ENCODE measurements at places on chromosomes 6 and 20.

GRCh38 chr6:13454286-13455221 is 32.8 kb downstream of the GFOD1 start:
- DNase-seq: no peak

DNA sequence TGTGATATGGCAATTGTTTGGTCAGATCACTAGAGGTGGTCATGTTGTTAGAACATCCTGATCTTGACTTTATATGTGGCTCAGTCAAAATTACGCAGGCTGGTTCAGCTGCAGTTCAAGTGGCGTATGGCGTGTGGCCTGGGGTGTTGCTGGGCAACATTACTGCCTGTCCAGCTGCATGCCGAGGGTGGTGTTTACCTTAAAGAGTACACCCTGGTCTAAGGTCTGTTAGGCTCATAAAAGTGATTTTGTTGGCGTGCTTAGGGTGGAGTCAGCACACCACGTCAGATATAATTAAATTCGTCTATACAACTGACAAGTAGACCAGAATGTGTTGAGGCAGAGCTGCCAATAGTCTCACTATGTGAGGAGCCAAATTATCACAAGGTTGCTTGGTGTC is 55.6 kb upstream of the NEDD9 start:
- no peak for DNase-seq

GRCh38 chr6:32139590-32139989 is 9.5 kb upstream of the FKBPL start:
- DNase-seq: no peak

- no peak for DNase-seq
Measured at GRCh38 chr6:43052842-43053544, 658 bp downstream of the CUL7 start.

DNA sequence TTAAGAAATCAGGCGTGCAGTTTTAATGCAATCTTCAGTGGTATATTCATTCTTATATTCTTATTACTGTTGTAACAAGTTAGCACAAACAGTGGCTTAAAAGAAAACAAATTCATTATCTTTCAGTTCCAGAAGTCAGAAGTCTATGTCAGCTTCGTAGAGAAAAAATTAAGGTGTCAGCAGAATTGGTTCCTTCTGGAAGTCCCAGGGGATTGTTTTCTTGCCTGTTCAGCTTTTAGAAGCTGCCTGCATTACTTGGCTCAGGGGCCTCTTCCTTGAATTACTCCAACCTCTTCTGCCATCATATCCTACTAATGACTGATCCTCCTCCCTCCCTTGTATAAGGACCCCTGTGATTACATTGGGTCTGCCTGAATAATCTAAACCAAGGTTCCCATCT is 243.9 kb downstream of the ZNF217 start:
- no peak for DNase-seq

- no peak for DNase-seq
Measured at GRCh38 chr6:15798533-15799255, 135.9 kb upstream of the DTNBP1 start.

DNA sequence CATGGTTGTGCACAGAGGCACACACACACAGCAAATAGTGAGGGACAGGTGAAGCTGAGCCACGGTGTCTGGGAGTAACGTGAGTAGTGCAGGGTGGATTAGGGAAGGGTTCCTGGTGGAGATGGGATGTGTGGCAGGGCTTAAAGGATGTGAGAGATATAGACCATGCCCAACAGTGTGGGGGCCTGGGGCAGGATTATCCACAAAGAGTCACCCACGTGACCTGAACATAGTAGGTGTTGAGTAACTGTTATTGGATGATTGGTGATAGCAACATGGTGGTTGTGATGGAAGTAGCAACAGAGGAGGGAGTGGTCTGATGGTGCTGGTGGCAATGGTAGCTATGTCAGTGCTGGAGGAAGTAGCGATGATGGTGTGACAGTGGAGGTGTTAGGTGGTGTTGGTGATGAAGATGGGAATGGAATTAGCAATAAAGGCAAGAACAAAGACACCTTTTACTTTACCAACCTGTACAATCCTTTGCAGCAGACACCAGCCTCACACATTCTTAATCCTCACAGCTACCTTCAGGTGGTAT is 135.1 kb downstream of the MRPL14 start:
- no peak for DNase-seq

DNA sequence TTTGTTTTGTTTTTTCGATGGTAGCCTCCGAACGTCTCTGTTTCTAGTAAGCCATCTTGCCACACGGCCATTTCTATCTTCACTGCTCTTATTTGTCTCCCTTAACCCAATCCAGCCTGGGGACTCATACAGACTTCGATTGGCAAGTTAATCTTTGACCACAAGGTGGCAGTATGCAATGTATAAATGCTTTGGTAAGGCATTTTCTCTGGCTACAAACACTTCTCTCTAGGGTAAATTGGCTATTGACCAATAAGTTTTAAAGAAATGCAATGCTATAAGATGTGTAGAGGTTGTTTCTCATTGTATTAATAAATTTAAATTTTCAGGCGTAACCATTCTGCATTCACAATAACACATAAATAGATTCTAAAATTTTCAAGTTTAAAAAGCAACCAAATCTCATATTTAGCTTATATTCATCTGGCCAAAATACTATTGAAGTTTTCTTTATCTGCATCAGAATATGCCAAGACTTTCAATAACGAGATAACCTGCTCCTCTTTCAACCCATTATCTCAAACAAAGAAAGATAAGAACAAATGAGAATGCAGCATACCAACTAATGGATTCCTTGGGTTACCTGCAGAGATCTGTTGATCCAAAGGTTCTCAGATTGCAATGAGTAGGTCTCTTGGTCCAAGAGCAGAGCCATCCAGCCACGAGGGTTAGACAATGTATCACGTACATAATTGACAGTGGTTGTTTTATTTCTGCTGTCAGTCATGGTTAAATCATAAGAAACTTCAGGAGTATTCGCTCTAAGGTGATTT is 231.9 kb downstream of the PKHD1 start:
- DNase-seq: no peak

DNA sequence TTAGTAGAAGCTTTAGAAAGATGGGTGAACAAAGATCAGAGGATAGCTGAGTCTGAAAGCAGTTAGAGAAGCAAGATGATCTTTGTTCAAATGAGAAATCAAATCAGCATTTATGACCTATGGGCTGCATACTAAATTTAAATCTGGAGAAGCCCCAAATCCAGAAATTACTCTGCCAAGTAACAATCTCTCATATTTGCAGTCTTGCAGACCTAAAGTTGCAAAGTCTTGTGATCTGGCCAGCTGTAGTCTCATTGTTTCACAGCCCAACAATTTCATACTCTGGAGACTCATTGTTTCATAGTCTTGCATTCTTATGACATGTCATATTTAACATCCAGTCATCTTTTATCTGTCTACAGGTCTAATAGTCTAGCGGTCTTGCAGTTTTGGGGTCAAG is 364.9 kb upstream of the RSPO3 start:
- no peak for DNase-seq

DNA sequence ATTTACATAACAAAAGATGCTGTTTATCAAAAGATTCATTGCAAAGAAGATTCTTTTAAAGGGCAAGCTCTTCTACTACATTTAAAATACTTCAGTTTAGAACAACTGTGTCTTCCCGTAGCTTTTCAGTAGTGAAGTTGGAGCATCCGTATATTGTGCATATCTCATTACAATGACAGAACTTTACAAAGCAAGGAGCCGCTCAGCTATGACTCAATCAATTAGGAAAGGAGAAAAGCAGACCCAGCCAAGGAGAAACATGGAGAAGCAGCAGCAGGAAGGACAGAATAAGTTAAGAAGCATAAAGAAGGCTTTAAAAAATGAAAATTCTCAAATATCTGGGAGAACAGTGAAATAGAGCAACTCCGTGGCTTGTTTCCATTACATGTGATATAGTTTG is 132.6 kb upstream of the SMLR1 start:
- no peak for DNase-seq

DNA sequence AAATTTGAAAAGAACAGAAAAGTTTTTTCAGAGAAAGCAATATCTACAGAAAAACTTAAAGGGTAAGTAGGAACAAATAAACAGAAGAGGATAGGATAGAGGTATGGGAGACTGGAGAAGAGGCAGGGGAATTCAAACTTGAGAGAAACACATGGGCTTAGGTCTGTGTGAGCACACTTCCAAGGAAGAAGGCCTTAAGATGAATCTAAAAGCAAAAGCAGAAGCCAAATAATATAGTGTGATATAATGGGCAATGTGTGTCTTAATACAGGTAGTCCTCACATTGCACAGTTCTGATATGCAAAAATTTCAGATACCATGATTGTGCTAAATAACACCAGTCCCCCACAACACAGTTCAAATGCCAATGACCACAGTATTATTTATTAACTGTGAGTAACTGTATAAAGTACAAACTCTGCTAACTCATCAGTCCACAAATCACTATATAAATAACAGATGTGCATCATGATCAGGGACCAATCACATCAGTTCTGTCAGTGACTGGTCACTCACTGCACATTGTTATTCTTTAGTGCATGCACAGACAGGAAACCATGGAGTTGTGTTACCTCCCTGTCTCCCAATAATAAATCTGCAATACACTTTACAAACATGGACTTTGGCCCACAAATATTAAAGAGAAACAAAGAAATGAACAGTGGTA is 18.6 kb downstream of the SNX14 start:
- DNase-seq: no peak

GRCh38 chr6:42777126-42777822 is 4.6 kb upstream of the BICRAL start:
- no peak for DNase-seq

GRCh38 chr6:50815436-50816114 is 3.1 kb upstream of the TFAP2B start:
- no peak for DNase-seq

DNA sequence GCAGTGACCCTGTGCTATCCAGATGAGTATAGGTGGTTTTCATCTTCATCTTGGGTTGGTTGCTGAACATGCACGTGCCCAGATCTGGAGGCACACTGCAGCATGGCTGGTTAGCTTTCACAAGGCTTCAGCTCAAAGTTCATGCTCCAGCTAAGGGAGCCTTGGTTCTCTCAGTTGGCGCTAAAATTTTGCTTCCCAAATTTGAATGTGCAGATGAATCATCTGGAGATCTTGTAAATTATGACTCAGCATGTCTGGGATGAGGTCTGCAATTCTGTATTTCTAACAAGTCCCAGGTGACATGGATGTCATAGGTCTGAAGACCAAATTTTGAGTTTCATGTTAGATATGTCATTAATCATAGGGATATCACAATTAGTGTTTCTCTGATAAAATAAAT is 230.8 kb downstream of the FOXA2 start:
- no peak for DNase-seq

DNA sequence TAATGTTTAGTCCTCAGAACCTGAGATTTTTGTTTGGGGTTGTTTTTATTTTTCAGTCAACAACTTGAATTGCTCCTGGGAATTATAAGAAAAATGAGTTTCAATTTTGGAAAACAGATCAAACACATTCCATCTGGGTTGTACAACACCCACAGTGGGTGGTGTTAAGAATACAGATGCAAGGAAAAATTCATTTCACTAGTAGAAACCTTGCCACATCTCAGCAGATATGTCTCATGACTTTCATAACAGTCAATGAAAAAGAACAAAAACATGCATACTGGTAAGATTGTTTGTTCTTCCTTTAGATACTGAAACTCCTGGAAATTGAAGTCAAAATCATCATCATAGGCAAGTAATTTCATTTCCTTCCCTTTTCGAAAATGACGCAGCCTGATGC is 78.9 kb downstream of the MOXD1 start:
- DNase-seq: no peak

DNA sequence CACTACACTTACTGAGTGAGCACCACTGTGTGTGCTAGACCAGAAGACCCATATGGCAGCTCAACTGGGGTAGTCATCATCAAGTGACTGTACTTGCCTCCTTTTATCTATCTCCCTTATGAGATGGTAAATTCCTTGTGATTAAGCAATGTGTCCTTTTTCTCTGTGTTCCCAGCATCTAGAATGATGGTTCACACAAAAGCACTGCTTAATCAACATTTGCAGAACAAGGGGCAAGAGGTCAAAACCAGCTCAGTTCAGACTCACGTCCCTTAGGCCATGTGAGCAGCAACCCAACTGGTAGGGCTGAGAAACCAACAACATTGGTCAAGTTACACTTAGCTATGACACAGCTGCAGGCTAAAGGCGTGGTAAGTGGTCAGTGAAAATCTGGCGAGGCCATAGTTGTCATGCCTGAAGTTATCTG is 10.0 kb downstream of the TRAM2 start:
- DNase-seq: no peak

- DNase-seq: no peak
Measured at GRCh38 chr6:109360281-109360680, 22.0 kb downstream of the CD164 start.

DNA sequence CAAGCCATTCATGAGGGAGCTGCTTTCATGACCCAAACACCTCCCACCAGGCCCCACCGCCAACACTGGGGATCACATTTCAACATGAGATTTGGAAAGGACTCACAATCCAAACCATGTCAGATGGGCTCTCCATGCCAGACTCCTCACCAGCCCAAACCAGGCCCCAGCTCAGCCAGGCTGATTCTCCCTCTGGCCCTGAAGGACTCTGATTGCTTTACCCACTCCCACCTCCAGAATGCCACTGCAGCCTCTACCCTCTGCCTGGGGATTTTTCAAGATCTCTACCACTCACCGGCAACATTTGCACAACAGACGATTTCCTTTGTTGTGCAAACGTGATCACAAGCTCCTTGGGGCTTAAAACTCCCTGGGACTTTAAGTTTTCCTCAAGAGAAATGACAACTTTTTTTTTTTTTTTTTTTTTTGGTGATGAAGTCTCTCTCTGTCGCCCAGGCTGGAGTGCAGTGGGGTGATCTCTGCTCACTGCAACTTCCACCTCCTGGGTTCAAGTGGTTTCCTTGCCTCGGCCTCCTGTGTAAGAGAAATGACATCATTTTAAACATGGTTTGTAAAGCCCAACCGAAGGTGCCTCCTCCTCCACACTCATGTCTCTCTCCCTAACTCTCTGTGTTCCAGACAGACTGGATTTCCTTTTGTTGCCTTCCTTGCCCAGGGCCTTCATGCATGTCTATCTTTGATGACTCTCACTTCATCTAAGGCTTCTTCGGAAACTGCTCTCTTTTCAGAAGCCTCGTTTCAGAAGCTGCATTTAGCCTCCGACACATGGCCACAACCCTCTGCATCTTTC is 147.0 kb downstream of the CDH26 start:
- DNase-seq: no peak

- no peak for DNase-seq
Measured at GRCh38 chr6:125287718-125288117, 14.0 kb downstream of the HDDC2 start.

DNA sequence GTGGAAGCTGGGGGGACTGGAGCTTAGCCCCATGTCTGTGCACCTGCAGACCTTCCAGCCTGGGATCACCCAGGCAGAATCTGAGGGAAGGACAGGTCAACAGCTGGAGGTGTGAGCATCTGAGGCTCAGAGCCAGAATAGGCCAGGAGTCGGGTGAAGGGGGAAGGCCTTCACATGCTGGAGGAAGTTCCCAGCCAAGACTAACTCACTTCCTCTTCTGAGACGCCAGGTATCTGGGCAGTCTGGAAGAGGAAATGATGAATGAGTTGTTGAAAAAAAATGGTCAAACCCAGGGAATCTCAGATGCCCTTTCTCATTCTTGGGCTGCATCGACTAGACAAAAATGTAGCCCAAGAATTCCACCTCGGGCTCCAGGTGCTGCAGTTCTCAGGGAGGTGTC is 73.6 kb upstream of the TIAM2 start:
- no peak for DNase-seq

Data from activated gamma-delta T cell (primary cell).